Fibroblast of upper back skin (primary cell): ENCODE measurements at places on chromosomes 12 and 14.

- DNase-seq: no peak
Measured at GRCh38 chr14:32277998-32278397, 51.1 kb upstream of the AKAP6 start.

DNA sequence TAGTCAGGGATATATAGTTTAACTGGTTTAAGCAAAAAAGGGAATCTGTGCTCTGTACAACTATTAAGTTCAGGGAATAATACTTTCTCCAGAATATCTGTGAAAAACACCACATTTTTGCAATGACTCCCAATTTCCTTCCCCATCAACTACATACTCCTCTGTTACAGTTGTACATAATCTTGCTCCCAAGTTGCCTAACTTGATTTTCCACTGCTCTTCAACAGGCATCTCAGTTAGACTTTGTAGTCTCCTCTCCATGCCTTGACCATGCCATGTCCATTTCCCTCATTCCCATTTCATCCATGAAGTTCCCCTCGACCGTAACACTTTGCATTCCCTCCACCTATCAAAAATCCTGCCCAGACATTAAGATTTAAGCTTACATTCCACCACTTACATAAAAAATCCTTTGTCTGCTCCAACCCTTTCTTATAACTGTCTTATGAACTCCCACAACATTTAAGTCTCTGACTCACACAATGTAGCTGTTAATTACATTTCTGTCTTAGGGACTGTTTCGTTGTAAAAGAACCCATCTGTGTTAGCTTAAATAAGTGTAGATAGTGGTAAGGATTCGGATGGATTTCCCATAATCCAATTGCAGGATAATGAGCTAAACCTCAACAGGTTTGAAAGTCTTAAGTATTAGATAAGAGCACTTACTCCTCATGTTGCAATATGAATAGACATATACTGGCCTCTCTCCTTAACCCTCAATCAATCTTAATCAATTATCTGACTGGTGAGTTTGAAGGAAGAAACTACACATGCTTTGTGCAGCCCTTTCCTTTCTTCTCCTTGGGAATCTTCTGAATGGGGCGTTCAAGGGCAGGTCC lies 156.5 kb downstream of the PAWR start:
- peak; percentile 33 for DNase-seq

- peak; percentile 83 for DNase-seq
Measured at GRCh38 chr14:94129111-94129757, at the start of gene IFI27L2. Gene IFI27L2, minus strand, starts transcription at chr14:94129604. Its CDS starts 40 bp downstream, at chr14:94129564.

DNA sequence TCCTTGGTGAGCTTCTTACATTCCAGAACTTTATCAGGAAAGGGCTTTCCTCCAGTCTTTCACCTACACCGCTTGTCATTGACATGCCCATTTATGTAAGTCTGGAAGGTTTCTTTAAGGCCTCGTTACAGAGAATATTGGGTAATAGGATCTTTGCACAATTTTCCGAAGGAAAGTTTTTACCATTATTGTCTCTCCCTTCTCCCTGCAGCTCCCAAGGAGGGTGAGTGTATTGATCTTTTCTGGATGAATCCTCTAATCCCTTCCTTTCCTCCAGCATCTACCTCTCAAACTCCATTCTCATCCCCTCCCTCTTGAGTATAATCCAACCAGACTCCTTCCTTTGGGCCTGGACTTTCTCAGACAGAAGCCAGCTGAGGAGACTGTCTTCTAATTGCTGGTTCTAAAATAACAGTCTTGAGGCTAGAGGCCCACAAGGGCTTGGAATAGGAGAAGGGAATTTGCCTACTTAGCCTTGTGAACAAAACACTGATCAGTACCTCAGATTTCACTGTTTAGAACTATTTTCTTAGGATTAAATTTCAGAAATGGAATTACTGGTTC lies 21.8 kb downstream of the WNK1 start:
- no peak for DNase-seq

DNA sequence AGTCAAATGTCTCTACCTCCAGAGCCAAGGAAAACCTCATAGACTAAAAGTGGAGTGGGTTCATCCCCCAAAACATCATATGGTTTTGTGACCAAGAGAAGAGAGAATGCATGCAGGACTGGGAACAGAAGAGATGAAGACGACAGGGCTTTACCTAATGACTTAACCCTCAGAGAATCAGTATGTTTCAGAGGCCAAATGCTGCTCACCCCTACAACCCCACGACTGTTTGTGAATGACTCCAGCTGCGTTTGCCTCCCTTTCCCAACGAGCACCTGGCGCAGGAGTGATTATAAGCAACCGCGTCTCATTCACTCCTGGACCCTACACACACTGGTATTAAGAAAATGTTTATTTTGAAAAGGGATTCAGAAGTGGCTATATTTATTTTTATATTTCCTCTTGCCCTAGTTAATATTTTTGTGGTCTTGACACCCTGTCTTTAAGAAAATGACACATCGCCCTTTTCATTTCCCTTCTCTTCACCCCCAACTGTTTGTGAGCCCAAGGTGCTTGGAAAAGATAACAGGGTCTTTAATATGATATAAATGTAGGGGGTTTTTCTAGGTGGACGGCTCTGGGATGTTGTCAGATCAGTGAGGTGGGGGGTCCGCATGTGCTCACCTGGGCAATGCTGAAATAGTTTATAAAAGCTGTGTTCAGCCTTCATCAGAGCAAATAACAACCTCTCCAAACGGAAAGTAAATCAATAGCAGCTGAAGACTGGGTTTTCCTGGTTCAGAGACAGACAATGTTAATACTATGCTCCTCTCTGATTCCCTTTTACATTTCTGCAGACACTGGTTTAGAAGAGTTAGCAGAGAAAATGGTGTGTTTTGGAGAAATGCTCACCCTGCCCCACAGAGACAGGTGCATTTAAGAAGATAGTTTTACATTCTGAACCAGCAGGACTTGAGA lies 77.7 kb downstream of the SLC15A4 start:
- DNase-seq: no peak
